Activated CD4-positive, alpha-beta T cell treated with anti-CD3 and anti-CD28 coated beads, Interleukin-2, amount 50 U/mL, for 4 hours (primary cell): ENCODE measurements at places on chromosomes 2 and 18.

- no peak for DNase-seq
Observed at GRCh38 chr2:25251071-25251421, 82.7 kb upstream of the POMC start.

GRCh38 chr18:63514888-63515678 lies 27.1 kb upstream of the SERPINB12 start:
- no peak for DNase-seq

- no peak for DNase-seq
Observed at GRCh38 chr2:197986977-197987376, 182.6 kb downstream of the PLCL1 start.

DNA sequence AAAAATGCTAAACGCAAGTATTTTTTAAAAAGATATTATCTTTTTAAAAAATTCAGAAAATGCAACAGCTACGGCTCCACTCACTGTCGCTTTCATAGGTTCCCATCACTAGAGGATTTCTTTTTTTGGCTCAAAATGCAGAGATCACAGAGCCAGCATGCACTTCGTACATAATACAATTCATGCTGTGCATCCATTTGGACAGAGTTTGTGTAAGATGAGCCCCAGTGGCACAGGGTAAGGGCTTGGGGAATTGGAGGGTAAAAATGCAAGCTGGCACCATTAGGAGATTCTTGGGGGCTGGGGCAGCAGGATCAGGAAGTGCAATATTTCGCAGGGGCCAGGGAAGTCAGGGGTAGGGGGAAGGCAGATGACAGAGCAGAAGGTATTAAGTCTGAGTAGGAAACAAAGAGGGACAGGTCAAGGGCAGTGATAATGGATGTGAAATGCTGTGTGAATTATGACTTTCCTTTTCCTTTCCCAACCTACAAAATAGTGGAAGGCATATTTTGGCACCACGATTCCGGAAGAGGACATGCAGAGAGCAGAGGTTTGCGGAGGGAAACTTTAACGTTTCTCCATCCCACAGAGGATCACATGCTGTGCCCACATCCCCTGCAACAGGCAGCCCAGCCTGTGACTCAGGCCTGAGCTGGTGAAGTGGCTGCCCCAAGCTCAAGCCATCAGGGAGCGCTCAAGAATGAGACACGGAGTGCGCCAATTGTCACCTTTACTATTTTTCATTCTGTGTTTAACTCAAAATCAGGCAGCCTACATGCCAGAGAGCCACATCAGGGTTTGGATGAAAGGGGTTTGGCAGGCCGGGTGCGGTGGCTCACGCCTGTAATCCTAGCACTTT lies 4.7 kb downstream of the CAPG start:
- peak; percentile 69 for DNase-seq

DNA sequence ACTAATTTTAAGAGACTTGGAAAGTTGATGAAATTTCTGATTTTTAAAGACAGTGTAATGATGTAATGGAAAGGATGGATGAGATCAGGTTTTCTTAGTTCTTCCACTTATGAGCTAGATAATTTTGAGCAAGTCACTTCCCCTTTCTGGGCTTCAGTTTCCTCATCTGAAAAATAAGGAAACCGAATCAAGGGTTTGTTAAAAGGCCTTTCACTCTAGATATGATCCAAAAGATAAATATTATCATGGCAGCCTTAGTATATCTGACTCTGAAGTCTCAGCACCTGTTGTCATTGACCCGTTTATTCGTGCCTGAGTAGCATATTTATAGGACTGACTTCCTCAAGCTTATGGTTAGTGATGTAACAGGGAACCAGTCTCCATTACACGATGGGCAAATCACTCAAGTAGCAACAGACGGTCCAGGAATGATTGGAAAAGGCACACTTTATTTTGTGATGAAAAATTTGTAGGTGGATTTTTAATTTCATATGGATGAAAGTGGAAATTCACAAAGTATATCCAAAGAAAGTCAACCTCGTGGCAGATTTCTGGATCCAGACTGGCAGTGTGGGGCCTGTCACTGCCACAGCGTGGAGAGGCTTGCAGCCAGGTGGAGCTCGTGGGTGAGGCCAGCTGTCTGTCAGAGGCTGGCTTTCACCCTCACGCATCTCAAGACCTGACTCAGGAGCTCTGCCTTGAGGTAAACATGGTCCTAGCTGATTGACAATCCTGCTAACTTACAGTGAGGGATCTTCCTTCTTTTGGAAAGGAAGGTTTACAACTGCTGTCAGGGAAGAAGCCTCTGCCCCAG lies 137.9 kb upstream of the CXCR4 start:
- DNase-seq, result no peak

- no peak for DNase-seq
Observed at GRCh38 chr2:51633073-51633472, 601.1 kb upstream of the NRXN1 start.

- no peak for DNase-seq
Observed at GRCh38 chr2:137826373-137827372, 137.6 kb upstream of the HNMT start.
